ENCODE measurements at places on chromosomes 5 and 9.
A peak's percentile ranks its signal among the peaks of the same experiment; 100 is the strongest.

DNA sequence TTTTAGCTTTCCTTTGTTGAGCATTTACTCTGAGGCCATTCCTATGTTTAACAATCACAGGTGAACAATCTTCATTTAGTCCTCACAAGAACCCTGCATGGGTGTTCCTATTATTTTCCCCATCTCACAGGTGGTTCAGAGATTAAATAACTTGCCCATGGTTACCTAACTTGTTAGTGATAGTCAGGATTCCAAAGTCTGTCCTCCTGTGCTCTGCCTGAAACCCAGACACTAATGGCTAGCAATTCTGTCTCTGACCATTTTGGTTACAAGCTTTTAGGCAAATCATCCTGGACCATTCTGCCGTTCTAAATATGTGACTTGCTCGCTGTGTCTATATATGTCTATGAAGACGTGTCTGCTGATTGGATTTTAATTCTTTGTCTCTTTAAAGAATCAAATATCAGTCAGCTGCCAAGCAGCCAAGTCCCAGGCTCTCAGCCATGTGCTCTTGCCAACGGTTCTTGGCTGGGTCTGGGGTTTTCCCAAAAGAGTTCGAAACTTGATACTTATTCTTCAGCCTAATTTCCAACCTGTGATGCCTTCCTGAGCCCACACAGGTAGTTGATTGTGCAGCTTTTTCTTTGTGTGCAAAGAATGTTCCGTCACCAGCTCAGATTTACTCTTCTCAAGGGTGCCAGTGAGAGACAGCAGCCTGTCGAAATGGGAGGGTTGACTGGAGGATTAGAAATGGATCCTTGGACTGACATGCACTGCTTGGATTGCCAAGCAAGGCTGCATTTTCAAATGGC lies 121.7 kb downstream of the NREP start:
- DNase-seq = peak; percentile 1

DNA sequence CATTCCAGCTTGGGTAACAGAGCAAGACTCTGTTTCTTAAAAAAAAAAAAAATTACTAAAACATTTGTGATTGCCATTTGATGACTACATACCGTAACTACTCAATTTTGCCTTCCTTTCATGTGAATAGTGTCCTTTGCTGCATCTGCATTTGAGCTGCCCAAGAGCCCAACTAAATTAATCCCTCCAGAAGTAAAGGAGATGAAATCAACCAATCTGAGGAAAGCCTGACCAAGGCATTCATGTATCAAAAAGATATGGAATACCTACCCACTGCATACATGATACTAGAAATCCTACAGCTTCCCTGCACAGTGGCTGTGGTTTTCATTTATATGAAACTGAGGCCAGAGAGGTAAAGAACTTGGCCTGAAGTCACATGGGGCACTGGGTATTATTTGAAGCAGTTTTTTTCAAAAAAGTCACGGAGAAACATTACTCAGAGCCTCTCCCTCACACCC lies 177.5 kb downstream of the AOPEP start:
- no peak for DNase-seq

DNA sequence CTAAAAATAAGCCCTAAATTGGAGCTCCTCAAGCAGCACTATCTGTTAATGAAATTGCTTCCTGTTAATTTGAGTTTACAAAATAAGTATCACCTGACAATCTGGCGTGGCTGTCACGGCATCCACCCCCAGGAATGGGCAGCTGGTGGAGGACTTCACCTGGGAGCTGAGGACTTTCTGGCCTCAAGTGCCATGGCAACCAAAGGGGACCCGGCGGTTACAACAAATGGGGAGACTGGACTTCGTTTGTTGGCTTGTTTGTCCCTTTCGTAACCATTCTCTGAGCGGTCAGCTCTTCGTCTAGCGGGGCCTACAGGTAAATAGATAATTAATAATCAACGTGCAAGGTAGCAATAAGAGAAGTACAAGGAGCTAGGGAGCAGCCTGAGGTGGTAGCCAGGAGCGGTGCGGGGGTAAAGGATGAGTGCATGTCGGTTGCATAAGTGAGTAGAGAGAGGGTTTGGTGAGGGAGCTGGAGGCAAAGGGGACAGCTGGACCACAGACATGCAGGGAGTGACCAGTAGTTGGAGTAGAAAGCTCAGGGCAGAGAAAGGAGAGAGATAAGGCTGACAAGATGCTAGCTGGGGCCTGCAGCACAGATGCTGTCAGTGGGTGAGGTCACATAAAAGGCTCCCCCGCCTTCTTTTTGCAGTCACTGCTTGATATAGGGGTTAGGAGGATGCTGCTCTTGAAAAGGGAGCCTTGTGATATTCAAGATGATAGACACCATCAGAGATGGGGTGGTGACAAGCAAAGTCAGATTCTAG lies 62.5 kb downstream of the HSPA4 start:
- DNase-seq = no peak

GRCh38 chr5:156588306-156588705 lies 261.3 kb downstream of the SGCD start:
- DNase-seq = no peak

- no peak for DNase-seq
These were observed 59.1 kb upstream of the NIPAL4 start for GRCh38 chr5:157400741-157401495.

DNA sequence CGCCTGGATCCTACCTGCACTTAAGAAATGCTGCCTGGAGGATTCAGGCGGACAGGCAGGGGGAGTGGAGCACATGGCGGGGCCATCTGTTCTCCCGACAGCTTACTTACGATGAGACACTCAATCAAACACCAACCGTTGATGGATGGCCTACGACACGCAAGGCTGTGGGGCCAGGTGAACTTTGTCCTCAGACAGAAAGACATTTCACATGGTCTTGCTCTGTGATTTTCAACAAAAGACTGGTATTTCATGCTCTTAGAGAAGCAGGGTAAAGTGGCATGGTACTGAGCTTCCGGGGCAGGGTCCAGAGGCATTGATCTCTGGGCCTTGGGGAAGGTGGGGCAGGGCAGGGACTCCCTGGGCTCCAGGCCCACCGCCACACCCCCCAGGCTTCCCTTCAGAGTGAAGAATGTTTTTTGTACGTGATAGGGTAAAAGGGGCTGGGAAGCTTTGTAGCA lies 9.1 kb upstream of the OLFM1 start:
- DNase-seq = no peak

- no peak for DNase-seq
These were observed 45.3 kb downstream of the STOM start for GRCh38 chr9:121324755-121325154.

GRCh38 chr5:156383510-156384265 lies 56.7 kb downstream of the SGCD start:
- no peak for DNase-seq

DNA sequence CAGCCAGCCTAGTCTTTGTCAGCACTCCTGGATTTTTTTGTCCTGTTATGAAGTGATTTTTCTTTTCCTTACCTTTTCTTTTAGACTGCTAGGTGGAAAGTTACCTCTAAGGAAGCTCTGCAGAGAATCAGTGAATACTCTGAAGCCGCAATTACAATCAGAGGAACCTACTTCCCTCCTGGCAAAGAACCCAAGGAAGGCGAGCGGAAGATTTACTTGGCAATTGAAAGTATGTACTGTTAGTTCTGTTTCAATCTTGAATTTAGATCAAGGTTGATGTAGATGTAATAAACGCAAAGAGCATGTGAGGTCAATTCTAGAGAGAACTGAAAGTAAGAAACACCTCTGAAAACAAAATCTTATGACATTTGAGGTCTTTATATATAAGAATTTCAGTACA lies 27.0 kb upstream of the C5orf24 start:
- DNase-seq = no peak

GRCh38 chr5:174310243-174310642 lies 264.7 kb downstream of the NSG2 start:
- DNase-seq = no peak

DNA sequence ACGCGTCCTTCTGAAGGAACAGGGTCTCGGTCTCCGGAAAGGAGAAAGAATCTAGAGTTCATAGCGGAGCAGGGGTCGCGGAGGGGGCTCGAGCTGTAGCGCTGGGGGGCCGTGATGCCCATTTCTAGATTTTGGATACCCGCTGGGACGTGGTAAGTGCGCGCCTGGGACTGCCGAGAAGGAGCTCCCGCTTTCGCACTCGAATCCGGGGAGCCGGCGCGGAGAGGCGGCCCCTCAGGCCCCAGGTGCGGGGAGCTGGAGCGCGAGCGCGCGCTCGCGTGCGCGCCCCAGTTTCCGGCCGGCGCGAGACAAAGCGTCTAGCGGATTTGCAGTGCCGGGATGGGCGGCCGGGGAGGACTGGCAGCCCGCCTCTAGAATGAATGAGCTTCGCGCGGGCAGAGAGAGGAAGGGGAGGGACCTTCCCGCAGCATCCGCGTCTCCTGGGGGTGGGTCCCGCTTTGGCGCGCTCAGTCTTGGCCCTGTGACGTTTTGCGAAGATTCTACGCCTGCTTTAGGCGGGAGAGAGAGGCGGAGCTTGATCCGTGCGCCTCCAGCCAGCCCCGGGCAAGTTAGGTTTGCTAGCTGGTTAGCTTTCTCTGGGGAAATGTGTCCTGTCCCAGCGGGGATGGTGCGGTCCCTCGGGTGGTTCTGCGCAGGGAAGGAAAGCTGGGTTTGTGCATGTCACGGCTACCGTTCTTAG lies 1.2 kb downstream of the LMNB1 start:
- DNase-seq = peak; percentile 78

DNA sequence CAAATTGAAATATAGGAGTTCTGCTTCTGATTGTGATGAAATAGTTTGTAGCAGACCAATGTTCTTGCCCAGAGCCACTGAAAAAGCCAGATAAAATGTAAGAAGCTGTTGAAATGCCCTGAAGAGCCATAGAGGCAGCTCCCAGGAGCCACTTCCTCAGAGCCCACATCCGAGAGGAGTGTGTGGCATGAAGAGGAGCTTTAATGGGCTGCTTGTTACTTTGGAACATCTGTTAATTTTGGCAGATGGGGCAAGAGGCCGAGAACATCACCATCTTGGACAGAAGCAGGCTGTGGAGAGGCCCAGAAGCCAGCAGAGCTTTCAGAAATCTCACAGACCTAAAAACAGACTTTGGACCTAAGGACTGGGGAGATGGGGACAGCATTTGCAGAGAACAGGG lies 370.8 kb downstream of the GADD45G start:
- no peak for DNase-seq

- peak; percentile 35 for DNase-seq
These were observed 1.1 kb downstream of the CTNND2 start for GRCh38 chr5:11903121-11903613.

DNA sequence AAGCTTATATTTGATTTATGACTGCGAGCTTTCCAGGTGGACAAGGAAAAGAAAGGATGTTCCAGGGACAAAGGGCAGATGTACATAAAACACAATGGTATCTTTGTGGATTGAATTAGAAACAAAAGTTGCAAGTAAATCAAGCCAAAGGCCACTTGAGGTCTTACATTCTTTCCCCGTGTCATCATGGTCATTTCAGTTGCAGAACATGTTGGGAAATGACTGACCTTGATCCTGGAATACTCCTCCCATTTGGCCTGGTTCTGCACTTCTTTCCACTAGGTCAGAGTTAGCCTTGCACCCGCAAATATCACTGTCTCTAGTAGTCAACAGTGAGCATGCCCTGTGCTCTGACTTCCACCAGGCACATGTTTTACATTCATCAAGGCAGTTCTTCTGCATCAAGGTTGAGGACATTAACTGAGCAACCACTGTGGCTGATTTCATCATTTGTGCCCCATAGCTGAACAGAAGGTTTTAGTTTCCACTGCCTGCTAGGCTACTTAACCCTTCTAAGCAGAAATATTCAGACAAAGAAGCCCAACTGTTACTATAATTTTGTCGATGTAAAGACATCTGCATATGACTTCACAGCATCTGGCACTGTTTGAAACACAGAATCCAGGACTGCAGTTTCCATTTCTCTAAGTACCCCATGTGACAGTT lies 1161.7 kb upstream of the DMAC1 start:
- no peak for DNase-seq

DNA sequence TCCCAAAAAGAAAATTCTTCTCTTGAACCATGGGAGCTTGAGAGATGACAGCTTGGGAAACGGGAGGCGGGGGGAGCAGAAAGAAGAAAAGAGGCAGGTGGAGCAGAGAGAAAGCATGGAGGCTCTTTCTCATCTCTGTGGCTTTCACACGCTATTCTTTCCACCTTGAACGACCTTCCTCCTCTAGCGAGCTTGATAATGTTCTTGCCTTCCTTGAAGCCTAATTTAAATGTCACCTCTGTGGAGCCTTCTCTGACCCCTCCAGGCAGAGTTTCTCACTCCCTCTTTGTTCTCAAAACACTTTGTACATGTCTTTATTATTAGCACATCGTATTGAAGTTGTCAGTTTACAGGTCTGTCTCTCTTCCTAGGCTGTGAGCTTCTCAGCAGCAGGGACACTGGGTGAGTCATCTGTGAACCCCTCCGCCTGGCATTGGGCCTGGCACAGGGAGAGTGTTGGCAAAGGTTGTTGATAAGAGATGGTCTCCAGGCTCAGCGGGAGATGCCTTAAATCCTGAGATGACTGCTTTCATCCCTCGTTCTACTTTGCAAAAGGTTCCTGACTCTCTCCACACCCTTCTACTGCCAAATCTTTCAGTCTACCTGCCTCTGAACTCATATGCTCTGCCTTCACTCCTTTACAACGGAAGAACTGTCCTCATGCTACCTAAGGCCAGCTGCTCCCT lies 14.1 kb upstream of the STRBP start:
- no peak for DNase-seq

GRCh38 chr5:16528382-16529110 lies 62.9 kb upstream of the ZNF622 start:
- DNase-seq = no peak

- no peak for DNase-seq
These were observed 175.2 kb downstream of the GAPVD1 start for GRCh38 chr9:125436613-125437443.

DNA sequence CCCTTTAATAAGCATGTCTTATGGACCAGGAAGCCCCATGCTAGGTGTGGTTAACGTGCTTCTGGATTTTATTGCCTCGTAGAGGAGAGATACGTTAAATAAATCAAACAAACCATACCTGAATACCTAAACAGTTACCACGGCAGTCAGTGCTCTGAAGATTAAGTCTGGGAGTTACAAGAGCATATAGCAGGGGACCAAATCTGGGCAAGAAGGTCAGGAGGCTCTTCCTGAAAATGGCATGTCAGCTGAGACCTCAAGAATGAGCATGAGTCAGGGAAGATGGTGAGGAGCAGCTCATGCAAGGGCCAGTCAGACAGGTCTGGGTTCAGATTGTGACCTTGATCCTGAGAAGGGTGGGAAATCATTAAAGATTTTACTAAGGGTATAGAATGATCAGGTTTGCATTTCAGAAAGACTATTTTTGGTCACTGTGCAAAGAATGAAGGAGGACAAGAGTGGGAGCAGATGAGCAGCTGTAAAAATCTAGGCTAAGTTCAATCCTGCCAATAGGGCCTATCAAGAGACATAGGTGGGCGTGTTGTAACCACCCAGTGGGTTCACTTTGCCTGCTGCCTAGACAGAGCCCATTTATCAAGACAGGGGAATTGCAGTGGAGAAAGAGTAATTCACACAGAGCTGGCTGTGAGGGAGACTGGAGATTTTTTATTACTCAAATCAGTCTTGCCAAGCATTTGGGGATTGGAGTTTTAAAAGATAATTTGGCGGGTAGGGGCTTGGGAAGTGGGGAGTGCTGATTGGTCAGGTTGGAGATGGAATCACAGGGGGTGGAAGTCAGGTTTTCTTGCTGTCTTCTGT lies 4.8 kb upstream of the ZNF366 start:
- DNase-seq = no peak

Data from globus pallidus (tissue), 1 donor.